ENCODE measurements at places on chromosomes 3 and 15.

DNA sequence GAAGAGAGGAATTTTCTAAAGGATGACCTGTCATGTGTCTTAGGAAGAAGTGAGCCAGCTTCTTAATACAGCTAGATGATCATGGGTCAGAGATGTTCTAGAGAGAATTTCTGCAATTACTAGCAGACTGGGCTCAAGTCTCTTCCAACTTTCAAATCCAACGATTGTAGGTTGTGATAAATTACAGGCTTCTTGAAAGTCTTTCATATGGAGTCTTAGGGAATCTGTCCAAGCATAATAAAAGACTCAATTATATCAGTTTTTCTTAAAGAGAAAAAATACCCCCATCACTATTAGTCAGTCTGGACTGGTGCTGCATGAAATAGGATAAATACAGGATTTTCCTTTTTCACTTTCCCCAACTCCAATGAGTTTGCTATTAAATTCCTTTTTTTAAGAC, 59.1 kb downstream of the DRD3 start:
- DNase-seq, result no peak

DNA sequence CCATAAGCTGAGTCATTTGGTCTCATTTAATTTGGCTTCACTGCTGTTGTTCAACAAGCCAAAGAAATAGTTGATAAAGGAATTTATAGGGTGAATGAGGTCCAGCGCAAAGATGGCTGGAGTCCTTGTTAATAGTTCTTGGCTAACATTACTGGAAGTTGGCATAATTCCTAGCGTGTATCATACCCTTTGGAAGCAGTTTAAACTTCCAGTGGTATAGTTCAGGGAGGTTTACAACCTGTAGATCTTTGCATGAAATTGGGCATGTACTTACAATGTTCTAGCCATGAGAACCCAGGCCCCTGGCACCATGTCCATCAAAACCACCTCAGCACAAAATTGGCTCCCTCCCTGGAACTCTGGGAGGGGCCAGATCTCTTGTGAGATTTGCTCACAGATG, 380.8 kb downstream of the LRTM1 start:
- no peak for DNase-seq

- DNase-seq, result peak; percentile 41
These were observed 911 bp downstream of the RFTN1 start for GRCh38 chr3:16512435-16513140.

DNA sequence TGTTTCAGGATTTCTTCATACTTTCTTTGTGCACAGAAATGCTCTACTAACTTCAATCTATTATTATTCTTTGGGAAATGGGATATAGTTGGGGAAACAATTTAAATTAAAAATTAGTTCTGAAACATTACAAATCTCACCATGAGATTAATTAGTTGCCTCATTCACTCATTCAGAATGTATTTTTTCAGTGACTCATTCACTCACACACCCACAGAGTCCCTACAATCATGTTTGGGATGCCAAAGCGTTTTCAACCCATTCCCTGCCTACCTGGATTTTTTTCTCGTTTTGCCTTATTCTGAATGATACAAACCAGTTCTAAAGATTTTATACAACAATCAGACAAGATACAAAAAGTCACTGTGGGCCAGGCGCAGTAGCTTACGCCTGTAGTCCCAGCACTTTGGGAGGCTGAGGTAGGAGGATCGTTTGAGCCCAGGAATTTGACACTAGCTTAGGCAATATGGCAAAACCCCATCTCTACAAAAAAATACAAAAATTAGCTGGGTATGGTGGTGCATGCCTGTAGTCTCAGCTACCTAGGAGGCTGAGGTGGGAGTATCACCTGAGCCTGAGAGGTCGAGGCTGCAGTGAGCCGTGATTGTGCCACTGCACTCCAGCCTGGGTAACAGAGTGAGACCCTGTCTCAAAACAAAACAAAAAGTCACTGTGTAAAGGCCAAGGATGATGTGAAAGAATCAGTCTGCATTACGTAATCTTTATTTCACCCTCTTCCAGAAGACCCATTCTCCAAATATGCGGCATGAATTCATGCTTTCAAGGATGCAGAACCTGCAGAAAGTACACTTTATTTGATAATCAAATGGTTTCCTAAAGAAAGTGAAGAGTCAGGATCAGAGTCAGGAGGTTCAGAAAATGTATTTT, 34.8 kb upstream of the ARHGEF3 start:
- DNase-seq, result no peak

- no peak for DNase-seq
These were observed 556.7 kb downstream of the FGF12 start for GRCh38 chr3:192170659-192171058.

GRCh38 chr3:186902154-186902553, 28.2 kb upstream of the ST6GAL1 start:
- no peak for DNase-seq

DNA sequence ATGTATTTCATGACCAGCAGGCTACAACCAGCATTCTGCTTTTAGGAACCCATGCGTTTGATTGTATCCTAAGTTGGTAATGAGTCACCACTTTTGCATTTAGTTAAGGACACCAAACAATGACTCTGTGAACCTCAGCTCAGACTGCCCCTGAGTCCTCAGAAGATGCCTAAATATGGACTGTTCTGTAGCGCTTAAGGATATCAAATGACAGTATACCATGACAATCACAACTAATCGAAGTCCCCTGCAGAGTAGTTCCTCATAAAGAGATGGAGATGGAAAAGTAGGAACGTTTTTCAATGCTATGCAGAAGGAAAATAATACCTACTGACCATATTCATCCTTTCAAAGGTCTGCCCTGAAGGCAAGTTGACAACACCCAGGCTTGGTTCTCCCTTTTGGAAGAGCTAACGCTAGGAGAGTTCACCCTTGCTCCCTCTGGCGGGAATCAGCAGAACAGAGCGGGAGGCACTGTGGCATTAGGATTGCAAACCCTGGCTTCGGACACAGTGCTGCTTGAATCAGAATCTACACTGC, 508.6 kb downstream of the FHIT start:
- no peak for DNase-seq

DNA sequence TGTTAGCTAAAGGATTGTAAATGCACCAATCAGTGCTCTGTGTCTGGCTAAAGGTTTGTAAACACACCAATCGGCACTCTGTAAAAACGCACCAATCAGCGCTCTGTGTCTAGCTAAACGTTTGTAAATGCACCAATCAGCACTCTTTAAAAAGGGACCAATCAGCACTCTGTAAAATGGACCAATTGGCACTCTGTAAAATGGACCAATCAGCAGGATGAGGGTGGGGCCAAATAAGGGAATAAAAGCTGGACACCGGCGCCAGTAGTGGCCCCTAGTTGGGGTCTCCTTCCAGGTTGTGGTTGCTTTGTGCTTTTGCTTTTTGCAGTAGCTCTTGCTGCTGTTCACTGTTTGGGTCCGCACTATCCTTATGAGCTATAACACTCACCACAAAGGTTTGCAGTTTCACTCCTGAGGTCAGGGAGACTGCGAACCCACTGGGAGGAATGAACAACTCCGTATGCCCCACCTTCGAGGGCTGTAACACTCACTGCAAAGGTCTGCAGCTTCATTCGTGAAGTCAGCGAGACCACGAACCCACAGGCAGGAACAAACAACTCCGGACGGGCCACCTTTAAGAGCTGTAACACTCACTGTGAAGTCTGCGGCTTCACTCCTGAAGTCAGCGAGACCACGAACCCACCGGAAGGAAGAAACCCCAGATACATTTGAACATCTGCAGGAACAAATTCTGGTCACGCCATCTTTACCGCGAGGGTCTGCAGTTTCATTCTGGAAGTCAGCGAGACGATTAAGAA, 1.1 kb upstream of the SUCLG2 start:
- DNase-seq, result peak; percentile 32

- peak; percentile 39 for DNase-seq
These were observed 1.7 kb downstream of the CMTM8 start for GRCh38 chr3:32240159-32240545.

- no peak for DNase-seq
These were observed 162.5 kb downstream of the AKAP13 start for GRCh38 chr15:85542895-85543331.

Measured in stimulated activated CD4-positive, alpha-beta T cell treated with anti-CD3 and anti-CD28 coated beads, Interleukin-1b, Interleukin-23, amount 100 ng/mL, for 4 hours (primary cell).